Activated CD8-positive, alpha-beta memory T cell treated with anti-CD3 and anti-CD28 coated beads for 4 hours (primary cell): ENCODE measurements at places on chromosomes 4 and X.

- no peak for DNase-seq
Observed at GRCh38 chrX:40199704-40200103, 101.9 kb upstream of the BCOR start.

DNA sequence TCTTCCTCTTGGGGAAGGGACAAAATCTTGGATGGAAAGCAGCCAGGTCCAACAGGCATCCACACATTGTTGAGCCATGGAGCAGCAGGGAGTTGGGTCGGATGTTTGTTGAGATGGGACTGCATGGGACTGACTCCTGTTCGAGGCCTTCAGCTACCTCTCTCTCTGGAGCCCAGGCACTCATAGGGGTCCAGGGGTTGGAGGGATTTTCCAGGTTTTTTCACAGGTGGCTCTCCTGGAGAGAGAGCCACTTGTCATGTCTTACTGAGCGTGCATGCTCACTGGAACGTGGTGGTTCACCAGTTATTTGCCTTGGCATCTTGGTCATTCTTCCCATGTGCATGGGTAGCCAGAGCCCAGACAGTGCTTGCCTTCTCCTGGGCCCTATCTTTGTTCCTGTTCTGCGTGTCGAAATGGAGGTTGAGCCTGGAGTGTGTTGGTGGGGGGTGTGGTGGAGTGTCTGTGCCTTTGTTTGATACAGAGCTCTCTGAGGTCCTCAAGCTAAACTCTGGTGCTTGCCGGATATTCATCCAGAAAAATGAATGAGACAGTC is 60.6 kb downstream of the NBDY start:
- DNase-seq, result no peak

DNA sequence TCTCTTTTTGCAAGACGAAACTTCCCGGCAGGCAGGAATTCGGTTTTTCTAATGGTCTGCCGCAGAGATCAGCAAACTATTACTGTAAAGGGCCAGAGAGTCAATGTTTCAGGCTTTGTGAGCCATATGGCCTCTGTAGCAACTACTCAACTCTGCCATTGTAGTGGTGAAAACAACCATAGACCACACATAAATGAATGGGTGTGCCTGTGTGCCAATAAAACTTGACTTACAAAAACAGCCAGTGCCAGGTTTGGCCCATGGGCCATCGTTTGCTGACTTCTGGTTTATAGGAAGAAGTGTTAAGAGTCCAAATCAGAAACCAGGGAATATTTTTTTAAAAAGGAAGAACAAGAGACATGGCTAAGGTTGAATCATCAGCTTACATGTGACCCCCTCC is 163.0 kb downstream of the SH3KBP1 start:
- DNase-seq, result no peak

GRCh38 chr4:179344861-179345260 is 1902.6 kb upstream of the AGA start:
- DNase-seq, result no peak

- no peak for DNase-seq
Observed at GRCh38 chr4:152771741-152772533, 7.6 kb downstream of the TIGD4 start.

DNA sequence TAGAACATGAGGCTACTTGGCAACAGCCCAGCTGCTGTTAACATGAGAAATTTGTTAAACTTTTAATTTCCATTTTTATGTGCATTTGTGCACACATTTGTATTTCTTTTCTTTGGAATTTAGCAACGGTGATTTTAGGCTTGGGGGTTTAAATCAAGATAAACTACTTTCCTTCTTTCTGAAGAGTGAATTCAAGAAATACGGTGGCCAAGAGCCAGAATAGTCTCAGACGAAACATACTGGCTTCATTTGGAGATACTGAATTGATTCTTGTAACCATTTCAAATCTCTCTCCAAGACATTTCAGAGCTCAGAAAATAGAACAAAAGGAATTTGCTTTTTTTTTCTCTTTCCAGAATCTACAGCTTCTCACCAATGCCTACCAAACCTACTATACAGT is 134.1 kb upstream of the SCML1 start:
- DNase-seq, result no peak

DNA sequence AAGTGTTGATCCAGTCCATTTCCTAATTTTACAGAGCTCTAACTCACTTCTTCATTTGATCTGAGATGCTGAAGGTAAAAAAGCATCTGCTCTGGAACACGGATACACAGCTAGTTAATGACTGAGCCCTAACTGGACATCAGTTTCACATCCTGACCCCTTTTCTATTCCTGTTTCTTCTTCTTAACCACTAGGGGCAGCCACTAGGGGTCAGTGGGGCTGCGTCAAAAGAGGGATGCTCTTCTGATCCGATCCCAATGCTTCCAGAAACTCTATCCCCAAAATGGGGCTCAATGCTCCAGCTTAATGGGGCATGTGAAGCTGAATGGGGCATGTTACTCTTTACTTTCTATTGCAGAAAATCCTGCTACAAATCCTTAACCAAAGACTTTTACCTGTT is 33.4 kb upstream of the PHKA2 start:
- DNase-seq, result no peak

GRCh38 chr4:31538877-31539276 is 818.7 kb downstream of the PCDH7 start:
- DNase-seq, result no peak

DNA sequence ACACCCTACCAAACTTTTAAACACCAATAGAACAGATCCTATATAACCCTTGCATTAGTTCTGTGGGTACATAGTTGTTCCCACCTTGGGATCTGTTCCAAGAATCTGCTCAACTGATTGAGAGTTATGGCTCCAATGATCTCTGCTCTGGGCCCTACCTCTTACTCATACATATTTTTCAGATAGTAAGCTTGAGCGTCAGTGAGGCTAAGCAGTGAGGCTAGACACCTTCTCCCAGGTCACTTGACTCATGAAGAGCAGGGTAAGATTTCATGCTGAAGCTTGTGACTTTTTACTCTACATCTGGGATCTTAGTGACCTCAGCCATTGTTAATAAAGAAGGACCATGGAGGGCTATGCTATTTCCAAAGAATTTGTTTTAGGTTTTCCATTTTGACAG is 23.1 kb upstream of the TNIP3 start:
- no peak for DNase-seq

- DNase-seq, result no peak
Observed at GRCh38 chr4:174324236-174324635, 40.5 kb downstream of the CEP44 start.
